Ureter (tissue), 1 donor: ENCODE measurements at places on chromosomes 5 and 9. TPM values are rescaled to one million over a fixed set of nuclear protein-coding genes. Genes with fewer than 3 reads are reported as not detected.

The PCDHGA12 gene
- 5.0 TPM for total RNA-seq

The MLANA gene
- not detected for total RNA-seq

The TNFAIP8 gene
- 25.3 TPM for total RNA-seq

The RNF180 gene
- total RNA-seq, result 22.9 TPM

- no peak for DNase-seq
These were observed 165.8 kb upstream of the CDH6 start for GRCh38 chr5:31027721-31028120.

GRCh38 chr9:111630182-111630963, 761 bp upstream of the DNAJC25 start:
- DNase-seq, result no peak

- no peak for DNase-seq
These were observed 461.9 kb upstream of the PAPPA start for GRCh38 chr9:115691693-115692092.

- no peak for DNase-seq
These were observed 484.8 kb downstream of the PSAT1 start for GRCh38 chr9:78781681-78782080.

- no peak for DNase-seq
These were observed 8.3 kb upstream of the ARHGEF28 start for GRCh38 chr5:73617510-73618279.

GRCh38 chr9:96483733-96484390, 33.9 kb downstream of the HABP4 start:
- no peak for DNase-seq

DNA sequence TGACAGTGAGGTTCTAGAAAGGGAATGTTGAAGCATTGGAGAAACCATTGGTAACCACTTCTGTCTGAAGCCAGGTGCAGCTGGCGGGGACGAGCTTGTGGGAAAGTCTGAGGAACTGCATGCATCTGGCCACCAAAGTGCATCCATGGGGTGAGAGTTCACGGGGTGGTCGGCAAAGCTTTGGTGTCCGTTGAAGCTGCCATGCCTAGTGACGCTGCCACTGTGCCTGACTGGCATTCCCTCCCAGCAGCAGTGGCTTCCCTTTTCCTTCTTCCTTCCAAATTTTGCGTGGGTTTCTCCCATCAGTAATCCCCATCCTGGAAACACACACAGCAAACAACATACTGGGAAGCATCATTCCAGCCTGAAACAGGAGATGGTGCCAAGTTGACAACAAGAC, 145.7 kb upstream of the ALDH1B1 start:
- no peak for DNase-seq

- no peak for DNase-seq
These were observed 15.9 kb upstream of the SEMA4D start for GRCh38 chr9:89513837-89514236.

DNA sequence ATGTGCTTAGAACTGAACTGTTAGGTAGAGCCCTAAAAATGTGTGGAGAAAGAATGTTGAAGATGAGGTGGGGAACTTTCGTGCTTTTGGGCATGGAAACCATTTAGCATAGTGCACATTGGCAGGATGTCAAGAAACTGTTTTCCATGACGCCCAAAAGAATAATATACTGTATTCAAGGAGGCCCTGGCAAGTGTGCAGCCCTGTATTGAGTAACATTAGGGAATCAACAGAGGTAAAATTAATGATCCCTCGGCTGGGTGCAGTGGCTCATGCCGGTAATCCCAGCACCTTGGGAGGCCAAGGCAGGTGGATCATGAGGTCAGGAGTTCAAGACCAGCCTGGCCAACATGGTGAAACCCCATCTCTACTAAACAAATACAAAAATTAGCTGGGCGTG, 20.9 kb upstream of the PLIN2 start:
- DNase-seq, result no peak

DNA sequence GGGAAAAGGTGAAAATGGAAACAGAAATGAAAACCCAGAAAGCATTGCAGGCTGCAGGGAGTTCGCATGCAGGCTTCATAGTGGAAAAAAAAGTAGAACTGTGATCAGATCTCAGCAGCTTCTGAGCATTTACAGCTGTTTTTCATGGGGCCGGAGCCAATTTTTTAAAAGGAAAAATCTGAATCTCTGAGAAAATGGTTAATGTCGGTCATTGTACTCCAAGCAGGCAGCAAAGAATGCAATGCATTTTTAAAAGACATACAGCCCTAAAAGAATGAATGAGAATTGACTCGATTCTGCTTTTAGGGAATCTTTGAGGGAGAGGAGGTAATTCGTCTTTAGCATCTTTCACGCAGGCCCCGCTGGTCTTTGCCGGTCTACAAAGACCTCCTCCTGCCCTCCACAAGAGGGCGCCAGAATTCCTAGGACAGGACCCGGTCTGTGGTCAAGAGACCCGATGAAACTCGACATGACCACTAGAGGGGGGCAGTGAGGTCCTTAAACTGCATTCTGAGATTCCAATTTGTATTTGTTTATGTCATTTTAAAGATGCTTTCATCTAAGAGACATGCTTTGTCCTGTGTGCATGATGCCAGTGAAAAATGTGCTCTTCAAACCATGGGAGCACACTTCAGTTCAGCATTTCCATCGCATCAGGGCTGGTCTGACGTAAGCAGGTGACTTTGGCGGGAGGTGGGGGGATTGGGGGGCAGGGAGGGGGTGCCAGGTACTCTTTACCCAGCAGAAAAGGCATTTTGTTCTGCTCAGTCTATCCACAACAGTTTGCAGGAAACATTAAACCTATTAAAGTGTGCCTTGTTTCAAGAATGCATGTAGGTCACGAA, 43.7 kb upstream of the TMEM252 start:
- DNase-seq, result peak; percentile 88

- no peak for DNase-seq
These were observed 213.6 kb downstream of the GDNF start for GRCh38 chr5:37626266-37626665.

- DNase-seq, result peak; percentile 87
These were observed 123.7 kb upstream of the CPEB4 start for GRCh38 chr5:173764332-173765028.

- no peak for DNase-seq
These were observed 171.5 kb downstream of the SSBP2 start for GRCh38 chr5:81579262-81579924.

DNA sequence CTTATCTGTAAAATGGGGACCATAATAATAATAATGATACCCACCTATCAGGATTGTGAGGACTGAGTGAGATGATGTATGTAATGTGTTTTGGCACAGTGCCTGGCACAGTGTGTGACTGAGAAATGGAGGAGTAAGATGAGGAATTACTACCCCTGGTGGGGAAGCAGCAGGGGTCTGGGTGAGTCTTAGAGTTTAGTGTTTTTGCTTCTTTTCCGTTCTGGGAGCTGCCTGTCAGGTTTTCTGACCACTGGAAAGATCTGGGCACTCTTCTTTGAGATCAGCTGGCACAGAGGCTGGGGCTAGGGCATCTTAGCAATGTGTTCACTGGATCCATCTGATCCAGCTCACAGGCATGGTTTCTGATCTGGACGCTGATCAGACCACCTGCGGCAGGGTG, 8.5 kb downstream of the LCP2 start:
- DNase-seq, result no peak

- DNase-seq, result no peak
These were observed 13.6 kb downstream of the NR2F1-AS1 start for GRCh38 chr5:93567424-93567823.

- no peak for DNase-seq
These were observed 171.8 kb downstream of the XRCC4 start for GRCh38 chr5:83249156-83249555.
